Stimulated activated CD8-positive, alpha-beta memory T cell treated with anti-CD3 and anti-CD28 coated beads, Interleukin-7, amount 100 ng/mL, for 48 hours (primary cell): ENCODE measurements at places on chromosomes 2 and 18.

- DNase-seq = no peak
These were observed 53.6 kb upstream of the TMEM17 start for GRCh38 chr2:62559582-62559981.

- DNase-seq = no peak
These were observed 257.2 kb downstream of the ANAPC1 start for GRCh38 chr2:111626865-111627163.

DNA sequence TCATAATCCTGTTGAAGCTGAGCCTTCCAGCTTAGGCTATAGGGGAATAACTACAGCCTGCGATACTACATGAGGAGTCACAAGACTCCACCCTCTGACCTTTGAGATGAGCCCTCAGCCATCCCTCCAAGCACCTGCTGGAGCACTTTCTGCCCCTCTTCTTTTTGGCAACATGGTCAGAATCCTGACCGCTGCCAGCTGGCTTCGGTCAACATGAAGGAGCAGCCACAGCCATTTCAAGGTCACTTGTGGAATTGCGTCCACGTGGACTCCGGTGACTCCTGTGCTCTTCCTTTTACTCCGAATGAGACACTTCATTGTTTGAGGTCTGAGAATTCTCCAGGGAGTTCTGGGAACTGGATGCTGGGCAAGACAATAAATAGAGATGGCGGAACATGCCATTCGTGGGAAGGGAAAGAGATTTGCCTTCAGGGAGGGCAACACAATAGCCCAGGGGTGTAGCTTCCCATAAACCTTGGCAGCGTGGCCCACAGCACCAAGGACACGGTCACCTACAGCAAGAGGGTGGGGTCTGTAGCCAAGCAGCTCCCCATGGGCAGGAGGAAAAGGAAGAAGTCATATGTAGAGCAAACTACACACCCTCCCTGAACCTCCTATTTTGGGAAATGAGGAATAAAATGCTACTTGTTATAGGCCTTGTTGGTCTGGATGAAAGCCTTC is 73.3 kb upstream of the PPP1CB start:
- no peak for DNase-seq

- DNase-seq = no peak
These were observed 41.3 kb downstream of the DYSF start for GRCh38 chr2:71494523-71495155.

DNA sequence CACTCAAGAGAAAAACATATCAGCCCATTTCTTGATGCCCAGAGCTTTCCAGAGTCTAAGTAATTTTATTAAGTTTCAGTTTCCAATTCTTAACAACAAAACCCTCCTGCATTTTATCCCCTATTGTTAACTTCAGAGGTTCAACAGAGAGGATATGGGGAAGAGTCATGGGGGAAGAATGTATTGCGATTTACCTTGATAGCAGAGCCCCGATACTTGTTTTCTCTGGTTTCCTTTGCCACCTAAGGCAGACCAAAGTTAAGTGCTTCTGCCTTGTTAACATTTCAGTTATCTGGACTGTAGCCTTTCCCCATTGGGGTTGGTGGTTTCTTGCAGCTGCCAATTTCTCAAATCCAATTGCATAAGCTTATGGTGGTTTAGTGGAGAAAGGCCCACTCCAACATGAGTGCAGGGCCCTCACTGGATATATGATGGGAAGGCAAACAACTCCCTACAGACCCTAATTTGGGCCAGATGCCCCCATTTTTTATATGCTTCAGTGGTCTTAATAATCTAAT is 82.0 kb upstream of the ITGB6 start:
- DNase-seq = no peak

- peak; percentile 34 for DNase-seq
These were observed 697 bp downstream of the KCMF1 start for GRCh38 chr2:84971510-84972206.

DNA sequence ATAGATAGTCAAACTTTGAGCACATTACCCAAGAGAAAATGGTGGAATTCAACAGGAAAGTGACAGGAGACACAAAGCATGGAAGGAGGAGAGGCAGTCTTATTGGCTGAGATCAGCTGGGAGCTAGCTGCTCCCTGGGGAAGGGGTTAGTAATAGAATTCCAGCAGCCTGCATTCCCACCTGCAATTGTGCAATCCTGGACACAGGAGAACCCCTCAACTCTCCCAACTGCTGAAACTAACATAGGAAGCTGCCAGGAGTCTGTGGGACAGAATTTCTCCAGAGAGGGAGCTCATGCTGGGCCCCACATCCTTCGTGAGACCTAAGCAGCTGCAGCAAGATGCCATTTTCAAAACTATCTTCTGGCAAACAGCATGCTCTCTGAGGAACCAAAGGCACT is 69.8 kb upstream of the ACVR1C start:
- no peak for DNase-seq

DNA sequence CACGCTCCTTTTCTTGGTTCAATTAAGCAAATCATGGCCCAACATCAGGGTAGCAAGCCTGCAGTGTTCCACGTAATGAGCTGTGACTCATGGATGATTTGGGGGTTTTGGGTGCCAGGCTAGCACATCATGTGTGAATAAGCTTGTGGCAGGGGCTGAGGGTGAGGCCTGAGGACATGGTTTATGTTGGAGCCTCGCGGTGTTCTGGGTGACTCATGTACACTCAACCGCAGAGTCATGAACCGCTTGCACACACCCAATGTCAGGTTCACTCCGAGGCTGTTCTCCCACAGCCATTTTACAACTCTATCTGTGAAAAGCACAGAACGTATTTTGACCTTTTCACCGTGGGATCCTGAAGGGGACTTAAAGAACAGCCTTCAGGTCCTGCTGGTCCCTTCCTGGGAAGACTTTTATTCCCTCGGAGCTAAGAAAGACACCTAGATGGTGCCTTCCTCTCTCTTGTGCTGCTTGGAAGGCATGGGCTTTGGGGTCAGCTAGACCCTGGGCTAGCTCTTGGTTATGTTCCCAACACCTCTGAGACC is 139.9 kb upstream of the ZEB2 start:
- DNase-seq = peak; percentile 50

DNA sequence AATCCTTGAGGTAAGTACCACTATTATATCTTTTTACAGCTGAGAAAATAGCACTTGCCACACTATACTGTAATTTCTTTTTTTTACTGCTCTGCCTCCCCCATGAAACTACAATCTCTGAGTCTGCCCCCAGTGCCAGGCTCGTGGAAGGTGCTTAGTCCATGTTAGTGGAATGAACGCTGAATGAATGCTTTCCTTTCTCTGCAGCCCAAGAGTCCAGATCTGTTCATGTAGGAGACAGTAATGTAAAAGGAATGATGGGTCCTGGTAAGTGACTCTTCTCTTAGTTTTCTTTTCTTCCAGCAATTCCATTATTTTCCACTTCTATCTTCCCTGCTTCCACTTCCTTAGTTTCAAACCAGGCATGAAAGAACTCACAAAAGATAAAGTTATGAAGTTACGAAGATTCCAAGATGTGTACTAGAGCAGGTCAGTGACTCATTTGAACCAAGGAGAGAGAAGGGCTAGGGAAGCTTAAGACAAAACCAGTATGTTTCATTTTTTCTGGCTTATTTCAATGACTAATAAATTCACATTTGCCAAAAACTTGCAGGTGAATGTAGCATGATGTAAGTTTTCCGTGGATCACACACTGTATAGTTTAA is 46.0 kb downstream of the ARHGEF33 start:
- no peak for DNase-seq

- DNase-seq = no peak
These were observed 173.3 kb upstream of the PIEZO2 start for GRCh38 chr18:11322716-11323115.

DNA sequence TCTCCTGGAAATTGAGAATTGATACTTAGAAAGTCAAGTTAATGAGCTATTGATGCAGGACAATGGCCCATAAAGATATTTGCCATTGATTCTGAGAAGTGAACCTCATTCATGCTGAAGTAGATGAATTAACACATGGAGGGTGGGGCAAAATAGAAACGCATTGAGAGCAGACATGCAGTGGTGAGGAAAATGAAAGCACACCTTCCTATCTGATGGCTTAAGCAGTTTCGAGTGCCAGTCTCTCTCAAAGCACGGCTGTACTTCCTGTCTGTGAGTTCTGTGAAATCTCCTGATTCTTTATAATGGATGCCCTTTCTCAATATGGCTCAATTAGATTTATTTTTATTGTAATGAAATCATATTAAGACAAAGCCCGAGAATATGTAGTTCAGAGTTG is 247.0 kb downstream of the TMX3 start:
- no peak for DNase-seq

DNA sequence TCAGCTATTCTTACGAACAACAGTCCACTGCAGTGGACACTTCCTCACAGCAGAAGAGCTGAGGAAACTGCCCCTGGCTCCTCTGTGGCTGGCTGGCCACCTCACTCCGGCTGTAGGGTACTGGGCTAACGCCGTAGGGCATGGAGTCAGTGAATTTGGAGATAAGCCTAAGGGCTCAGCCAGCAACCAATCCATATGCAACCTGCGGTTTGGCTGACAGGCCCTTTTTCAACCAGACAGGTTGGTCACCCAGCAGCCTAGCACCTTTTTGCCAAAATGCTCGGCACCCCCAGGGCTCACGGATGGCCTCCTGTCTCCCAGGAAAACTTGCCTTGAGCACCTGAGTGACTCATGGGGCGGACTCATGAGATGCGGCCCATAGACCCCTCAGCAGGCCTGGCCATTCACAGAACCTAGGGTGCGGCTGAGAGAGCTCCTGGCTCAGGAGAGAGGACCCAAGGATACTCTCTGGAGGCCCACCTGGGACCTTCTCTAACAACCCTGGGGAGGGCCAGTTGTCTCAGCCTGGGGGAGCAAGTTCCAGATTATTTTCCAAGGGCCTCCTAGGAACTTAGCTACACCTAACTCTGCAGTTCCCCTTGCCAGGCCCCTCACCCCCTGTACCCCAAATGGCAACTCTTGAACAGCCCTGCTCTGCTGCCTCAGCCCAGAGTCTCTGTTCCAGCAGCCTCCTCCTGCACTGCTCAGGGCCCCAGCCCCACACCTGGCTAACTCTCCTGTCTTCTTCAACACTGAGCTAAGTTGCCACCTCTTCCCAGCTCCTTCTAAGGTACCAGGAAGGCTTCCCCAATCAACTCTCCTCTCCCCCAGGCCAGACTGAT is 252.1 kb downstream of the CYP26B1 start:
- no peak for DNase-seq

DNA sequence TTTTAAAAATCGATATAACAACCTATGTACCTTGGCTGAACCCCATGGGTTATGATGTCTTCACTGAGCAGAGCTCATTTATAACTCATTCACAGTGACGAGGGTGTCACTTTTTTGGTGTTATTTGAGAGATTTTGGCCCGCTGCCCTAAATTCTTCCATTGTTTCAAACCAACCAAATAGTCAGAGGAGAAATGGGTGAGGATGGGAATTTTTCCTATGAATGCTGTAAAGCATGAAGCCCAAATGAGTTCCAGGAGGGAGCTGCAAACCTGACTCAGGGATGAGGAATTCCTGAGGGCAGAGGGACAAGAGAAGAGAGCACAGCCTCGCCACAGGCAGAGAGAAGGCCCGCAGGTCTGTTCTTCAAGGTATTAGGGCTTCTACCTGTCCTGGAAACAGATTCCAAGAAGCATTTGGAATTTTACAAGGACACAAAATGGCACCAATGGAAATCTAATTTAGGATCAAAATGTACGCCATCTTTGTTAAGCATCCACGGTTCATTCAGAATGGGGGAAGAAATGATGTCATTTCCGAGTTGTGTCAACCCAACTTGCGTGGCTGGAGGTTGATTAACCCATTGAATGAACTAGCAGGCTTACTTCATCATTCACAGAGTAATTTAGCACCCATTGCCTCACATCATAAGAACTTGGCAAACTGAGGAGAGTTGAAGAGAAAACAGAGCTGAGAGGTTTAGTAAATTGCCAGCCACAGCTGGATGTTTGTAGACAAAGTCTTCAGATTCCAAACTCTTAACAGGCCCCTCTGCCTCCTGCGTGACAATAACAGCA is 133.5 kb downstream of the LAMA3 start:
- DNase-seq = no peak

DNA sequence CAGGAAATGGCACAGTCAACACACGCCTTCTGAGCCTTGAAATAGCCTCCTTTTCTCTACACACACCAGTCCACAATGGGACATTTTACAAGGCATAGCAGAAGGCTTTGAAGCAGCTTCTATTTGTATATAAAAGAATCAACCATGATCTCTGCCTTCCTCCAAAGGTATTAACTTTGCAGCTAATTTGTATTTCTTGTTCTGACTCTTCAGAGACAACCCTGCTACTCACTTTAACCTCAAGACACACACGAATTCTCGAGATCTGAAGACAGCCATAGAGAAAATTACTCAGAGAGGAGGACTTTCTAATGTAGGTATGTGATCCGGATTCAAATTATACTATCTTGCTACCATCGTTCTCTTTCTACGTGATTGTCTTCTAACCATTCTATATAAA is 104.6 kb downstream of the VIT start:
- no peak for DNase-seq

DNA sequence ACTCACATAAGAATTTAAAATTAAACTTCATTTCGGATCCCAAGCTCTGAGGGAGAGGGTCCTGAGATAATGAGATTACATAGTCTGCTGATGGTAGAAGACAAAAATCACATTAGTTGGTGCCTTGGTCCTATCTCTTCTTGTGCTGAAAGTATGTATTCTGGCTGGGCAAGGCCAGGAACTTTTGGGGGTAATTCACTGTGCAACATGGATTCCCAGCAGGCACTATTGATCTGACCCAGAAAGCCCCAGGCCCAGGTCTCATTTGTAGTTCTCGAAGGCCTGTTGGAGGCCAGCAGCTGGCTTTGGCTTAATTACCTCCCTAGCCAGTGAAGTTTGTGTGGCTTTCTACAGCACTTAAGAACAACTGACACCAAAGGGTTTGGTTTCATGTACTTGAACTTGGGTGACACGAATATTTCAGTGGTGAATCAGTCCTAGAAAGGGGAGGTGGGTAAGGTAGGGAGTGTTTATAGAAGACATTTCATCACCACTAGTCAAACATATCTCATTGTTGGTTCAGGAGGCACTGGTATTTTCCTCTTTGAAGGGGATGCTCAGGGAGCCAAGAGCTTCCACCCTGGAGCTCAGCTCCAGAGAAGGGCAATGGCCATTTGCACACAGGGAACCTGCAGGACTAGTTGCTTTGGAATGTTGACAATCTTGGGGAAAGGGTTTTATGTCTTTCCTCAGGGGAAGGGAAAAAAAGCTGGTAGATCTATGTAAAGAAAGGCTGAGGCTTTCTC is 217.8 kb downstream of the OSR1 start:
- no peak for DNase-seq

DNA sequence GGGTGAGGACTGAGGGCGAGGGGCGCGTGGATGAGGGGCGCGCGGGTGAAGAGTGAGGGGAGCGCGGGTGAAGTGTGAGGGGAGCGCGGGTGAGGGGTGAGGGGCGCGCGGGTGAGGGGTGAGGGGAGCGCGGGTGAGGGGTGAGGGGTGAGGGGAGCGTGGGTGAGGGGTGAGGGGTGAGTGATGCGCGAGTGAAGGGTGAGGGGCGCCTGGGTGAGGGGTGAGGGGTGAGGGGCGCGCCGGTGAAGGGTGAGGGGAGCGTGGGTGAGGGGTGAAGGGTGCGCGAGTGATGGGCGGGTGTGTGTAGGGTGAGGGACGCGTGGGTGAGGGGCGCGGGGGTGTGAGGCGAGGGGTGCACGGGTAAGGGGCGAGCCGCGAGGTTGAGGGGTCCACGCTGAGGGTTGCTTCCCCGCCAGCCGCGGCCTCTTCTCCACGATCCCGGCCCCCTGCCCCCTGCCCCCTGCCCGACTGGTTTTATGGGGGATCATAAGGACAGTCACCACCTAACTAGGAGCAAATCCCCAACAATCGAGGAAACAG is 1.1 kb upstream of the SLC66A2 start:
- DNase-seq = no peak
